ENCODE measurements at places on chromosomes 3 and 15.
A peak's percentile ranks its signal among the peaks of the same experiment; 100 is the strongest.

DNA sequence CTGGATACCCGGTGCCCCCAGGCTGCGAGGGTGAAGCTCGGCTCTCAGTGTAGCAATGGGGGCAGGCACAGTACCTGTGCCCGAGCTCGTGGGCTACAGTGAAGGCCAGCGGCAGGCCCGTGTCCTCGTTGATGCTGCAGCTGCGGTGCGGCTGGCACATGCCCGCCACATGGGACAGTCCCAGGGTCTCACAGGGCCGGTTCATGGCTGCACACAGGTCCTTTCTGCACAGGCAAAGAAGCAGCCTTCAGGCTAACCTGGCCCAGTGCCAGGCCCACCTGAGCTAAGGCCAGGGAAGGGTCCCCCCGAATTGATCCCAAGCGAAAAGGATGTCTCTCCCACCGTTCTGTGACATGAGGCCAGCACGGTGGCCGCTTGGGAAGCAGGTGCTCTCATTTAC is 21.6 kb downstream of the ADAMTS7 start:
- DNase-seq, result no peak

DNA sequence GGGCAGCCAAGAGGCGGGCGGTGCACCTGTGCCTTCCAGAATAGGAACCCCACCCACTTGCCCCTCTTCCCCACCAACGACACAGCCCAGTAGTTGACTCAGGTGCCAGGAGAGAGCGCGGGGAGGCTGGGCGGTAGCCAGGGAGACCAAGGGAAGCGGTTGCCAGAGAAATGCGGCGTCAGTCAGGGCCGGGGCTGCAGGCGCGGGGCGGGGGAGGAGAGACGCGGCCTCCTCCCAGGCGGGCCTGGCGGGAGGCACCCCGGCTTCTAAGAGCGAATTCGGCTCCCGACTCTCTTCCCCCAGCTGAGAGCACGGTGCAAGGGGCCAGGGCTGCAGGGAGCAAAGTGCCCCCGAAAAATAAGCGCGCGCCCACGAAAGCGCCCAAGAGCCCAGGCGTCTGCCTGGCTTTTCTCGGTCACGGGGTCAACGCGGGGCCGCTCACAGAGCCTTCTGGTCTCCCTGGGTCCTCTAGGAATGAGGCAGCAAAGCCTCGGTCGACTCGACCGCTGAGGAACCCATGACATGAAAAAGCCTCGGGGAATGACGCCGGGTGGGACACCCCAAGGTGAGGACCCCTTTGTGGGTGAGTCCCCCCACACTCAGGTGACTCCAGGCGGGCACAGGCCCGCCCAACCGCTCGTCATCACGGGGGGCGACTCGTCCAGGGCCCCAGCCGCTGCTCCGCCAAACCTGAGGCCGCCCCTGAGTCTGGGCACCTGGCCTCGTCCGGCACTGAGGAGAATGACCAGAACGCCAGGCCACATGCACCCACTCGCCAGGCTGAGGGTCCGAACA is 716 bp downstream of the CPEB1 start:
- DNase-seq, result no peak

- DNase-seq, result peak; percentile 10
Observed at GRCh38 chr3:43893727-43894126, 203.0 kb downstream of the ABHD5 start.

- no peak for DNase-seq
Observed at GRCh38 chr3:33058765-33059164, 38.2 kb downstream of the GLB1 start.

- peak; percentile 73 for DNase-seq
Observed at GRCh38 chr3:134308350-134308891, 57.8 kb upstream of the RYK start.

DNA sequence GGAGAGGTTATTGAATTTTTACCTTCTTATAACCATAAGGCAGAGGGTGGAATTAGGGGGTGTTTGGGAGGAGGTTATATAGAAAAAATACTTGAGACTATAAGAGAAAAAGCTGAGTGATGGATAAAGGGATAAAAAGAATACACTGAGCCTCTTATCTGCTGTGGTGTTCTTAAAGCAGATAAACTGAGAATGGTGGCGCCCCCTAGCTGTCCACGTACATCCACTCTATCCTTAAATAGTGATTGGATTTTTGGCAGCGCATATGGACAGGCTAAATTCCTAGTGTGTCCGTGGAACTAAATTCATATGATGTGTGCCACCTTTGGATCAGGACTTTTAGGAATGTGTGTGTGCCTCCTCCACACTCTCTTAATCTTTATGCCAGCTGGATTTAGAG is 121.1 kb downstream of the OXSM start:
- peak; percentile 44 for DNase-seq

DNA sequence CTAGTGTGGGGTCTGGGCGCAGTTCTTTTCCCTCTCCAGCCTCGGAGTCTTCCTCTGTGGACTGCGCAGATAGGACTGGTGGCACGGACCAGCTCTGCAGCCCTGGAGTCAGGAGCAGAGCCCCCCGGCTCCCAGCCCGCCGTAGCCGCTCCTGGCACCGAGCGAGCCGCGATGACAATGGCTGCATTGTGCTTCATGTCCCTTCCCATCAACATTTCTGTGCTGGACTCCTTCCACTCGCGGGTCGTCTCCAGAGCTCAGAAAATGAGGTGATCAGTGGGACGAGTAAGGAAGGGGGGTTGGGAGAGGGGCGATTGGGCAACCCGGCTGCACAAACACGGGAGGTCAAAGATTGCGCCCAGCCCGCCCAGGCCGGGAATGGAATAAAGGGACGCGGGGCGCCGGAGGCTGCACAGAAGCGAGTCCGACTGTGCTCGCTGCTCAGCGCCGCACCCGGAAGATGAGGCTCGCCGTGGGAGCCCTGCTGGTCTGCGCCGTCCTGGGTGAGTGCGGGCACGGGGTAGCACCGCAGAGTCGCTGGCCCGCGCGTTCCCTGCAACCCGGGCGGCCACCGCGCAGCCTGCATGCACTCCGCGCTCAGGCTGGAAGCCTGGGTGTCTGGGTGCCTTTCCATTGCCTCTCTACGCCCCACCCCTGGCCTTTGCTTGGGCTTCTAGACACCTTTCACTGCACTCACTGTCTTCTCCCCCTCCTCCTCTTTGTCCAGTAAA is at the start of gene TF:
TF (plus strand) TSS at position 413 of the 731 bp plus-strand sequence; CDS start at position 461, 48 bp downstream.
- no peak for DNase-seq

GRCh38 chr3:170081079-170081741 is 43.4 kb downstream of the GPR160 start:
- no peak for DNase-seq

DNA sequence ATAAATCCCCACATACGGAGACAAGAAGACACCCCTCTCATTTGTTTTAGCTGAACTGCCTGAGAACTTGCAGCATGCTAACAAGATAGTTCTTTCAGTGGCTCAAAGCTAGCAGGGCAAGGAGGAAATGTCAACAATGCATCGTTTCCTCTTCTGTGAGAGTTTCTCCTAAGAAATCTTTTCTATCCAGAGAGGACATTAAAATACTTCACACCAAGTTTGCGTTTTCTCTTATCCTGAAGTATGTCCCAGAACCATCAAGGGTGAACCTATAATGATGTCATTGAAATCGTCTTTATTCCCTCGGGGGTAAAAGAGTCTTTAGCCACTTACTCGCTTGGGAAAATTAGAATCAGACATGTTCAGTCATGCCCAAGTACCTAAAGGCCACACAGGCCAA is 541.7 kb upstream of the MDFIC2 start:
- no peak for DNase-seq

- no peak for DNase-seq
Observed at GRCh38 chr3:140903196-140903595, 38.4 kb upstream of the SLC25A36 start.

GRCh38 chr3:25783661-25784512 is 644 bp upstream of the NGLY1 start:
- no peak for DNase-seq

GRCh38 chr3:212432-212831 is 15.9 kb downstream of the CHL1 start:
- DNase-seq, result no peak

GRCh38 chr3:44132061-44132460 is 109.6 kb upstream of the TOPAZ1 start:
- no peak for DNase-seq

DNA sequence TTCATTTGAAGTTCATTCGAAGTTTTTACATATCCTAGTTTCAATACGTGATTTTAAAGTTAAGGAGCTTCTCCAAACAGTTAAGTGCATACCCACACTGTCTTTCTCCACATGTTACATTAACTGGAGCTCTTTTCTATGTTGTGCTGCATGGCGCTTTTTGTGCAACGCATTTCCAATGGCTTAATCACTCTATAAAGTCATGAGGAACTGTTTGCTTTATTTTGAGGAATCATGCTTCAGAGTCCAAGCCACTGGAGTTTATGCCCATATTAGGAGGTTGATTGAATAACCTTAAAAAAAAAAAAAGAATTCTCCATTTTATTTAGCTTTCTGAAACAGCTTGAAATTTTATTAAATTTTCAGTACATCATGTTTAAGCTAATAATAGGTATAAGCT is 109.4 kb upstream of the MBNL1 start:
- DNase-seq, result no peak

- DNase-seq, result no peak
Observed at GRCh38 chr15:82047453-82048400, 1.9 kb upstream of the MEX3B start.

- DNase-seq, result no peak
Observed at GRCh38 chr3:159624616-159625015, 364.0 kb upstream of the IL12A start.

DNA sequence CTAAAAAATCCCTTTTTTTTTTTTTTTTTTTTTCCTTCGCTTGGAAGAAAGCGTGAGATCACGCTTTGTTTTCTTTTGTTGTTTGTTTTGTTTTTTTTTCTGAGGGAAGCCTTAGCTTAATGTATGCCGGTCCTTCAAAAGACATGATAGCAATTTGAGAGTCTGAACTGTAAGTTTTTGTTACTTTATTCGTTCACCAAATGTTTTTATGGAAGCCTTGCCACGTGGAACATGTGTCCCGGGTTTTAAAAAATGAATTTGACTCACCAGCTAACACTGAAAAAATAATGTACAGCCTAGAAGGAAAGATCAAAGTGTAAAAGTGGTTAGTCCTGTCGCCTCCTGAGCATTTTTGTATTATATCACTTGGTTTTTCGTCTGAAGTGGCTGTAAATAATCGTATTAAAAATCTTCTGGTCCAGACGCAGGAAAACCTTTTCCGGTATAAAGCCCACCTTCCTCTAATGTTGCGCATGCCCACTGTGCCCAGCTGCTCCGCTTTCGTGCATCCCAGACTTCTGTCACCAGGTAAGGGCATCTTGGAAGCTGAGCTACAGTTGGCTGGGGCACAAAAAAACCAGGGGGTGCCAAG is 795 bp upstream of the MYNN start:
- DNase-seq, result peak; percentile 62

- DNase-seq, result no peak
Observed at GRCh38 chr3:117306299-117306698, 596.7 kb downstream of the TUSC7 start.

DNA sequence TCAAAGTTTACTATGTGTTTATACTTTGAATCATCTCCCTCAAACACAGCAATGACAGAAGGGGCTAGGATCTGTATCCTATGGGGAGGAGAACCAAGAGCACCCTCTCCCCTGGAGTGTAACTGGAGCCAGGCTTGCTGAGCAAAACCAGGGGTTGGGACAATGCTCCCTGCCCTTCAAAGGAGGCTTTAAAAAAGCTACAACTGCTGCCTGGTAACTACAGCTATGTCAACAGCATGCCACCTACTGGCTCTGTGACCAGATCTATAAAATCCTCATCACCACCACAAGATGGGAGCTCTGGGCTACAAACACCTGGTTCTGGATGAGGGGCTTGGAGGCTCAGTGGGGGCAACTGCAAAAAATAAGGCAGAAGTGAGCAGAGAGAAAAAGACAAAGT is 61.9 kb downstream of the ANO10 start:
- no peak for DNase-seq

- no peak for DNase-seq
Observed at GRCh38 chr3:50241163-50241562, 5.2 kb downstream of the GNAI2 start.

GRCh38 chr15:93362821-93363220 is 273.8 kb upstream of the RGMA start:
- DNase-seq, result no peak

DNA sequence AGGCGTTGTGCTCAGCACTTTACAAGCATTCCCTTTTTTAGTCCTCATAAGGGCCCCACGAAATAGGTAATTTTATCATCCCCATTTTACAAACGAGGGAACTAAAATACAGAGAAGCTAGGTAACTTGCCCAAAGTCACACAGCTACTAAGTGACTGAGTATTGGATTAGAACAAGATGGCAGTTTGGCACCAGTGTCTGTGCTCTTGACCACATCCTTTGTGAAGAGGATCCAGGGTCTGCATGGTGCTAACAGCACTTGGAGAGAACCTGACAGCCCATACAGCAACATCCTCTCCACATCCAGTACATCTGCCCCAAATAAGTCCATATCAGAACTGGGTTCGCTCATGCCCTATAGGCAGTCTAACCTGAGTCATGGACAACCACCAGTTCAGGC is 21.8 kb upstream of the DAPK2 start:
- no peak for DNase-seq

- no peak for DNase-seq
Observed at GRCh38 chr15:96551196-96551595, 220.7 kb downstream of the NR2F2 start.

DNA sequence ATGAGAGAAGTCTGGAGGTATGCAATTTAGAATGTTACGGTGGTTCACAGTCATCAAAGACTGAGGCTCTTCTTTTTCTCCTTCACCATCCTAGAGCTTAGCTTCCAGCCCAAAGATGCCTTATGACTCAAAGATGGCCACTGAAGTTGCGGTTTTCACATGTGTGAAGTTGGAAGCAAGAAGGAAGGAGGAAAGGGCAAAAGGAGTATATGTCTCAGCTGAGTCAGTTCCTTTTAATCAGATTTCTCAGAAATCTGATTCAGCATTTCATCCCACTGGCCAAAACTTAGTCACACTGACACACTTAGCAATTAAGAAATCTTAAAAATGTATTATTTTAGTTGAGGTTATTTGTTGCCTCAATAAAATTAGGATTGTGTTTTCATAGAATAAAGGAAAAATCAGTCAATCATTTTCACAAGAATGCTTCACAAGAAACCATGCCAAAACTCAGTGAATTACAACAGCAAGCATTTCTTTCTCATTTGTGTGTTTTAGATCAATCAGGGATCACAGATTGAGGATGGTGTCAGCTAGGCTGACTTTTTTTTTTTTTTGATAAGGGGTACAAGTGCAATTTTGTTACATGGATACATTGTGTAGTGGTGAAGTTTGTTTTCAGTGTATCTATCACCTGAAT is 211.1 kb upstream of the GADL1 start:
- no peak for DNase-seq

GRCh38 chr3:140530603-140531002 is 147.3 kb upstream of the TRIM42 start:
- DNase-seq, result no peak

All from stimulated activated CD4-positive, alpha-beta T cell treated with anti-CD3 and anti-CD28 coated beads, Interleukin-12 subunit alpha, Interleukin-12 subunit beta, amount 100 ng/mL, for 4 hours (primary cell).